Upper lobe of left lung (tissue), 6 donors: ENCODE measurements at places on chromosomes 7 and 10. TPM values are rescaled to one million over a fixed set of nuclear protein-coding genes. Genes with fewer than 3 reads are reported as not detected.

COBL gene
- total RNA-seq = 27.0 TPM

TSPAN33 gene
- total RNA-seq = 10.1 TPM

CPA1 gene
- not detected for total RNA-seq

ZNF282 gene
- total RNA-seq = 28.9 TPM

DOCK1 gene
- 55.7 TPM for total RNA-seq

CHRM2 gene
- total RNA-seq = 4.2 TPM

TMEM236 gene
- total RNA-seq = 0.55 TPM

NAT16 gene
- total RNA-seq = not detected

H2BK1 gene
- total RNA-seq = not detected

IFIT1B gene
- total RNA-seq = not detected

- no peaks in the 10 kb centered on the region for H3K36me3 ChIP-seq
- no peak overlapping the region for H3K4me3 ChIP-seq
- no peaks in the 10 kb centered on the region for H3K4me1 ChIP-seq
- DNase-seq = no peak
- no peak overlapping the region for H3K27ac ChIP-seq
These were observed 316.6 kb upstream of the TMEM229A start for GRCh38 chr7:124349443-124349842.

- no peak for DNase-seq
- H3K27ac ChIP-seq = peak overlapping the region; percentile 83
- peaks cover 8% of the 10 kb centered on the region for H3K4me1 ChIP-seq
These were observed 675 bp downstream of the ABRAXAS2 start for GRCh38 chr10:124802313-124802675.

DNA sequence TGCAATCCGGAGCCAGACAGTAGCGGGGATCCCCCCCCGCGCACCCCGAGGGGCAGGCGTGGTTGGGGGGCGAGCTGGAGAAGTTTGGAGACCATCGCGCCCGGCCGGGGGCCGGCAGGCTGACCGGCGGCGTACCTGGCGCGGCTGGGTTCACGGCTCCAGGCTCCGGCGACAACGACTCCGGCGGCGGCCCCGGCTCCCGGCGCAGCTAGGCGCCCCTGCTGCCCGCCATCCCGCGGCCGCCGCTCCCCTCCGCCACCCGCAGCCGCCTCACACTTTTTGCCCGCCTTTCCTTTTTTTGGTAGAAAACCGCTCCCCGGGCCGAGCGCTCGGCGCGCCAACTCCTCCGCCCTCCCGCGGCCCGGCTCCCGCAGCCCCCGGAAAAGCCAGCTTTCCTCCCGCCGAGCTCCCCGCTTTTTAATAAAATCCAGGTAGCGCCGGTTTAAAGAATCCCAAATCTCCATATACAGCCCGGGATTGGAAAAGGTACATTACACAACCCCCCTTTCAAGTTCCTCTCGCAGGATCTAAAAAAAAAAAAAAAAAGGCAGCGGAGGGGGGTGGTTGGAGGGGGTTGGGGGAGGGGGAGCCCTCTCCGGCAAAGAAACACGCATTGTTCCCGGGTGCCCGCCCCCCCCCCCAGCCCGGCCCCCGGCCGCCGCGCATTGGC lies at the start of gene TNRC18:
Gene TNRC18, minus strand, starts transcription at position 529 of the 670 bp plus-strand sequence. CDS start 2,588 bp downstream, outside the sequence.
- peak within 1 kb of the TSS; percentile 99 for H3K27ac ChIP-seq
- H3K36me3 ChIP-seq = no peaks in the 10 kb centered on the region
- peaks cover 13% of the 10 kb centered on the region for H3K4me1 ChIP-seq
- H3K4me3 ChIP-seq = peak within 1 kb of the TSS; percentile 93
- H3K27me3 ChIP-seq = no peaks in the 10 kb centered on the region

- H3K27me3 ChIP-seq = no peaks in the 10 kb centered on the region
- no peaks in the 10 kb centered on the region for H3K4me1 ChIP-seq
- no peak for DNase-seq
- H3K36me3 ChIP-seq = no peaks in the 10 kb centered on the region
- no peak overlapping the region for H3K27ac ChIP-seq
These were observed 183.9 kb downstream of the LRRN3 start for GRCh38 chr7:111274857-111275256.

DNA sequence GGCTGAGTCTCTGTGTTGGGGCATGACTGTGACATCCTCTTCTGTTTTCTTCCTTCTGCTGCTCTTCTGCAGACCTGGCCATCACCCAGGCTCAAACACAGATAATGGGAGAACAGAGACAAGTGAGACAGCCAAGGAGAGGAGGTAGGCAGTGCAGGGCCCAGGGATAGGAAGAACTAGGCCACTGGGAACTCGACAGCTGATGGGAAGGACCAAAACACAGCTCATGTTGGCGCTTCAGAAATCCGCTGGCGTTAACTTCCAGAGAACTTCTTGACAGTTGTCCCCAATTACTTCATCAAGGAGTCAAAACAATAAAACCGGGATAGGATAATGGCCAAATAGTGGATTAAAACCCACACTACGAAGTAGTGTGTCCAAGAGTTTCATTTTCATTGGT lies 97.0 kb upstream of the PALS2 start:
- no peaks in the 10 kb centered on the region for H3K36me3 ChIP-seq
- H3K4me1 ChIP-seq = peaks cover 5% of the 10 kb centered on the region
- H3K27ac ChIP-seq = no peak overlapping the region
- no peak overlapping the region for H3K4me3 ChIP-seq
- DNase-seq = no peak

DNA sequence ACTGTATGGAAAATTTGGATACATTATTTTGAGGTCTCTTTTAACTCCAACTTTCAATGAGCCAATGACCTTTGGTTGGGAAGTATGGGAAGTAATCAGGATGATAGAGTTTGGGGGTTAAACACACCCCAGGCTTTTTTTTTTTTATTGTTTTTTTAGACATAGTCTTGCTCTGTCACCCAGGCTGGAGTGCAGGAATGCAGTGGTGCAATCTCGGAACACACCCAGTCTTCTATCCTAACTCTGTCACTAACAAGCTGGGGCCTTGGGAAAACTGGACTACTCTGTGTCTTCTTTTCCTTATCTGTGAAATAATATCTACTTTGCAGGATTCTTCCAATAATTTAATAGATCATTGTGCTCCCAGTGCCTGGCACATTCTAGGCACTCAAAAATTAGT lies 37.6 kb upstream of the AGBL3 start:
- H3K36me3 ChIP-seq = peaks cover 64% of the 10 kb centered on the region
- H3K27ac ChIP-seq = no peak overlapping the region
- DNase-seq = no peak

GRCh38 chr10:127576740-127577161 lies 27.6 kb downstream of the NPS start:
- H3K4me1 ChIP-seq = peaks cover 24% of the 10 kb centered on the region
- H3K27ac ChIP-seq = no peak overlapping the region
- no peaks in the 10 kb centered on the region for H3K36me3 ChIP-seq
- no peaks in the 10 kb centered on the region for H3K27me3 ChIP-seq
- DNase-seq = no peak

DNA sequence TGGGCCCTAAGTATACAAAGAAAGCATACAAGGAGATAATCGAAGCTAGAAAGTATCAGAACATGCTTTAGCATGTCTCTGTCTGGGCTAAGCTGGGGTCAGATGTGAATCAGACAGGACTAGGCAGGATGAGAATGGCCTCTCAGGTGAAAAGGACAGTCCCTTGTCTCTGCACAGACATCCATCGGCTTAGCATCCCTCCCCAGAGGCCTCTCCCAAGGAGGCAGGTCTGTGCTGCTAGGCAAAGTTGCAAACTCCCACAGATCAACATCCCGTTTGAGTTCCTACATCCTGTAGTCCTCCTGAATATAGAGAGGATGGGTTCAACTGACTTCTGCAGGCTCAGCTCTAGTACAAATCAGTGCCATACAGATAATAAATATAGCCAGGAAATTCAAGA lies 24.5 kb downstream of the CHST15 start:
- H3K27me3 ChIP-seq = no peaks in the 10 kb centered on the region
- H3K4me1 ChIP-seq = peaks cover 36% of the 10 kb centered on the region
- H3K27ac ChIP-seq = no peak overlapping the region
- no peak for DNase-seq
- no peak overlapping the region for H3K4me3 ChIP-seq
- no peaks in the 10 kb centered on the region for H3K36me3 ChIP-seq

DNA sequence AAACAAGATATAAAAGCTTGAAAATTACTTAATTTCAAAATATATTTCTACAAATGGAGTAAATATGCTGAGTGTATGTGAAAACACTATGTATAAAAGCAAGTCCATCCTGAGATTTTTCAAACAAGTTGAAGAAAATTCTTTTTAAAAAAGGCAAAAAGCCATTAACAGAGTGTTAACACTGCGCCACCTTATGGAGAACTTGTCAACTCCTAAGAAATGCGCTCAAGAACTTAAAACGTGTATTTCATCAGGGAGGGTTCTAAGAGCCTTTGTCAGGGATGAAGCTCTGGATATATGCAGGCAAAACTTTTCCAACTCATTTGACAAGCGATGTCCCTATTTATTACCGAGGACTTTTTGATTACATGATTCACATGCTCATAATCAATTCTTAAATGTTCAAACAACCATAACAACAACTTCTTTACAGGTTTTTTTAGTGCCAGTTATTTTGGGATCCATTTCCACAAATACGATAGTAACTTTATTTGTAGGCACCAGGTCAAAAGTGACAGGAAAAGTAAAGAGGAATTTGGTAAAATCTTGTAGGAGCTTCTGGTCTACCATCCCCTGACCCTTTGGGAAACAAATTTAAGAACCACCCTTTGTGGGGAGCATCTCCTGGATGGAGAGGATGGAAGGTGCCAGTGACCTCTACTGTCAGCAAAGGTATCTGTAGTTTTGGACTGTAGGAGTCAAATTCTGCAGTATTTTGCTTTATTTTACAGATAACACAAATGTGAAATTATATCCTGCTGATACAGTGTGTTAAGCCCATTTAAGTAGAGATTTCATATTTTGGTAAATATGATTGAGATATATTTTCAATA lies 23.2 kb downstream of the CALCR start:
- no peaks in the 10 kb centered on the region for H3K4me1 ChIP-seq
- no peaks in the 10 kb centered on the region for H3K27me3 ChIP-seq
- H3K27ac ChIP-seq = no peak overlapping the region
- H3K4me3 ChIP-seq = no peak overlapping the region

- no peak overlapping the region for H3K27ac ChIP-seq
- no peaks in the 10 kb centered on the region for H3K4me1 ChIP-seq
- no peak overlapping the region for H3K4me3 ChIP-seq
- DNase-seq = no peak
These were observed 143.3 kb downstream of the SLC25A13 start for GRCh38 chr7:96178581-96178980.

DNA sequence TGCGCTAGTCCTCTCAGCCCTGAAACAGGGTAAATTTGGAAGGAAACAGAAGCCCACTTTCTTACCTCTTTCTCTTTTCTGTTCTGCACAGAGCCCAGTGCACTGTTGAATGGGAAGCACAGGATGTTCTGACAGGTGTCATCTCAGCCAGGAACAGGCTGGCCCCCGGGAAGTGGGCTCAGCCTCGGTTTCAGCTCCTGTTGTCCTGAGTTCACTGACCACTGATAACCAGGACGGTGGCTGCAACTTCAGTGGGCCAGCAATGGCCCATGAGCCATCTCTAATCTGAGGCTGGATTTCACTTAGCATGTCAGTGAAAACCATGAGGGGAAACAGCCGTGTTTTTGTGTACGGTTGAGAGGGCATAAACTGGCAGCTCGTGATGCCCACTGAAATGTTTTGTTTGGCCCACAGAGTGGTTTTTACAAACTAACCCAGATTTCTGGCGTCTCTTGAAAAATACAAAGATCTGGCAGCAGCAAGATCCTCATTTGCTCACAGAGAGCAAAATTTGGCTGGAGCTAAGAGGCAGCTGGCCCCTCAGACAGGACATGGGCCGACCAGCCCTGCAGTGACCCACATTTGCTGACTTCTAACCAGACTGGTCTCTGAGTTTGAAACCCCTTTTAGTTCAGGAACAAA lies 455.9 kb downstream of the PAXIP1 start:
- no peaks in the 10 kb centered on the region for H3K27me3 ChIP-seq
- H3K36me3 ChIP-seq = no peaks in the 10 kb centered on the region
- no peak overlapping the region for H3K4me3 ChIP-seq
- DNase-seq = no peak
- H3K27ac ChIP-seq = no peak overlapping the region

DNA sequence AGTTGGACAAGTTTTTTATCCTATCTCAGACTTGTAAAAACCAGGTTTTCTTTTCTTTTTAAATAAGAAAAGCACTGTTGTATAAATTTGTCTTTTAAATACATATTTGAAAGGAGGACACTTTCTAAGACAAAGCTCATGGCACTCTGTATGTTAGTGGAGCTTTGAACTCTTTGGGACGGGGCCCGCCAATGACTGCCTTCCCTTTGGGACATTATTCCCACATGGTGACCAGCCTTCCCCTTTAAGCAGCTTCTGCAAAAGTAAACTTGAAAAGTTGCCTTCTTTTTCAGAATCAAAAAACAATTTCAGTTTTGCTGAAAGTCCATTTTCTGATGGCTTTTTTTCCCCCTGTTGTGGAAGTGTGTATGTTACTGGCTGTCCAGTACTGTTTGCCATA lies 1.8 kb downstream of the CUX1 start:
- no peaks in the 10 kb centered on the region for H3K27me3 ChIP-seq
- H3K27ac ChIP-seq = no peak overlapping the region
- no peak for DNase-seq
- peaks cover 41% of the 10 kb centered on the region for H3K4me1 ChIP-seq
- no peak overlapping the region for H3K4me3 ChIP-seq

DNA sequence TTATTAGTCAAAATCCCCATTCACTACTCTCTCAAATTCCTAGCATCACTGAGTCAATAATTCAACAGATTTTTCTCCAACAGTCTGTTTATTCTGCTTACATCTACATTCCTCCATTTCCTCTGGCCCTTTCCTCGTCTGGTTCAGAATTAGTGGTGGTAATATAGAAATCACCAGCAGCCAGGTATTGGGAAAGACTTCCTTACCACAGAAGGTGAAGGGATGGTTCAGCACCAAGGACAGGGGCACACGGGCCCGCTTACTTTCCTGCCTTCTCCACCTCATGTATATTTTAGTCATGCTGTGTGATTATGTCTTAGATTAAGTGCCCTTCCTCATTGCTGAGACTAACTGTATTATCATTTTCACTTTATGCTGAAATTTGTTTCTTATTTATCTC lies 70.4 kb upstream of the APBB1IP start:
- peak; percentile 44 for DNase-seq
- H3K36me3 ChIP-seq = no peaks in the 10 kb centered on the region
- no peak overlapping the region for H3K27ac ChIP-seq
- no peaks in the 10 kb centered on the region for H3K27me3 ChIP-seq

- H3K36me3 ChIP-seq = no peaks in the 10 kb centered on the region
- no peak for DNase-seq
- H3K27me3 ChIP-seq = no peaks in the 10 kb centered on the region
- H3K27ac ChIP-seq = no peak overlapping the region
- peaks cover 4% of the 10 kb centered on the region for H3K4me1 ChIP-seq
These were observed 148.2 kb downstream of the CHN2 start for GRCh38 chr7:29342761-29343160.

GRCh38 chr10:112136486-112137153 lies 46.9 kb downstream of the GPAM start:
- no peaks in the 10 kb centered on the region for H3K27me3 ChIP-seq
- H3K36me3 ChIP-seq = no peaks in the 10 kb centered on the region
- DNase-seq = no peak
- no peak overlapping the region for H3K4me3 ChIP-seq
- H3K27ac ChIP-seq = no peak overlapping the region

GRCh38 chr7:152667958-152668357 lies 8.0 kb downstream of the XRCC2 start:
- H3K4me1 ChIP-seq = peaks cover 12% of the 10 kb centered on the region
- no peaks in the 10 kb centered on the region for H3K27me3 ChIP-seq
- H3K36me3 ChIP-seq = no peaks in the 10 kb centered on the region
- no peak overlapping the region for H3K27ac ChIP-seq

GRCh38 chr10:112732277-112732921 lies 217.6 kb upstream of the TCF7L2 start:
- H3K4me1 ChIP-seq = no peaks in the 10 kb centered on the region
- no peak overlapping the region for H3K27ac ChIP-seq
- H3K36me3 ChIP-seq = no peaks in the 10 kb centered on the region
- H3K4me3 ChIP-seq = no peak overlapping the region

GRCh38 chr7:15684111-15684800 lies 2.2 kb downstream of the MEOX2 start:
- peak overlapping the region; percentile 7 for H3K27ac ChIP-seq
- peaks cover 12% of the 10 kb centered on the region for H3K4me1 ChIP-seq
- peak overlapping the region; percentile 13 for H3K4me3 ChIP-seq
- no peak for DNase-seq
